ENCODE measurements at places on chromosomes 13 and 19.

GRCh38 chr13:71866335-71867130 is 471 bp downstream of the DACH1 start:
- DNase-seq = peak; percentile 29

GRCh38 chr19:55494172-55494761 is 6.0 kb downstream of the SSC5D start:
- no peak for DNase-seq

DNA sequence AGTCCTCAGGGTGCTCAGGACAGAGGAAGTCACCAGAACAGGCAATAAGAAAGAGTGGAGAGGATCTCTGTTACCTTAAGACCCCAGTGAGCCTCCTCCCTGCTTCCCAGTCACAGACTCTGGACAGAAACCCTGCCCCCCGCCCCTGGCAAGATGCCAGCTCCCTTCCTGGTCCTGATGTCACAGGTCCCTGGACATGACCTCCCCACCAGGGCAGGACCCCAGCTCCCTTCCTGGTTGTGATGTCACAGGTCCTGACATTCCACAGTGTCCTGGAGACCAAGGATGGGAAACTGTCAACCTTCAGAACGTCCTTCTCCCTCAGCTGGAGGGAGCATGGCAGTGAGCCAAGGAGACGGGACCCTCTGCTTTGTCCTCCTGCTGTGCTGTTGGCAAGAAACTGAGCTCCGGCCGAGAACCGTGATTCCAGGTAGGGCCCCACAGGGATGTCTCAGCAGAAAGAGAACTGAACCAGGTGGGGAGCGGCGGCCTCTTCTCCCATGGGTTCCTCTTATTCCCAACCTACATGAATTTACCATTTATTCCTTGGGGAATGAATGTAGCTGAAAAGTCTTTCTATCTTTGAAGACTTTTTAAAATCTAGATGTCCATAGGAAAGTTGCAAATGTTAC is at the start of gene SPACA7:
Gene SPACA7 (plus strand): TSS at position 306 of the 632 bp plus-strand sequence. CDS start 31 bp downstream, at position 337.
- no peak for DNase-seq

DNA sequence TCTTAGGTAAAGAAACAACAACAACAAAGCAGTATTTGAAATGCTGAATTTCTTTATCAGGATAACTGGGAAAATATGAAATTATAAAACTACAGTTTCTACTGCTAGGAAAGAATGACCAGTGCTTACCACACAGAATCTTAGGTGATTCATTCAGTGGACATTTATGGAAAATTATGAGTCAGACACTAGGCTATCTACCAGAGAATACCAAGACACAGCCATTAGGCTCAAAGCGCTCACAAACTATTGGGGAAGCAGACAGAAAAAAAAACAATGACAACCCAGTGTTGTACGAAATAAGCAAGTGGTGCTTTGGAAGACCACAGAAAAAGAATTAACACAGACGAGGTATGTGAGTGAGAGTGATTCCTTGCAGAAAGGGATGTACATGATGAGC is 1019.5 kb downstream of the PCDH9 start:
- no peak for DNase-seq

DNA sequence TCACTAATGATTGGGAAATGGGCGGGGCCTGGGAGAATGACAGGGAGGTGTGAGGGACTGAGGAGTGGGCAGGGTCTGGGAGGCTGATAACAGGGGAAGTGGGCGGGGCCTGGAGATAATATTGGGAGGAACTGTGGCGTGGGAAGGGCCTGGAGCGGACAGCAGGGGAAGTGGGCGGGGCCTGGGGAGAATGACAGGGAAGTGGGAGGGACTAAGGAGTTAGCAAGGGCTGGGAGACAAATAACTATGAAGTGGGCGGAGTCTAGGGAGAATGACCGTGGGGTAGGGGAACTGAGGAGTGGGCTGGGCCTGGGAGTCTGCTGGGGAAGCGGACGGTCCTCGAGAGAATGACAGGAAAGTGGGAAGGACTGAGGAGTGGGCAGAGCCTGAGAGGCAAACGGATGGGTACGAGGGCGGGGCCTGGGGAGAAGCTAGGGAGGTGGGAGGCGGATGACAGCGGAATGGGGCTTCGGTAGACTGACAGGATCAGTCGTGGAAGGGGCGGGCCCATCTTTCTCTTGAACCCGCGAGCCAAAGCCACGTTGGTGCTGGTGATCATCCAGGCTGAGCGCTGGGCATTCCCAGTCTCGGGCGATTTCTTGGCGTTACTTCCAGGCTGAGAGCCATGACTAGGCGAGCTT is 14.0 kb upstream of the TUBB4A start:
- peak; percentile 99 for DNase-seq

DNA sequence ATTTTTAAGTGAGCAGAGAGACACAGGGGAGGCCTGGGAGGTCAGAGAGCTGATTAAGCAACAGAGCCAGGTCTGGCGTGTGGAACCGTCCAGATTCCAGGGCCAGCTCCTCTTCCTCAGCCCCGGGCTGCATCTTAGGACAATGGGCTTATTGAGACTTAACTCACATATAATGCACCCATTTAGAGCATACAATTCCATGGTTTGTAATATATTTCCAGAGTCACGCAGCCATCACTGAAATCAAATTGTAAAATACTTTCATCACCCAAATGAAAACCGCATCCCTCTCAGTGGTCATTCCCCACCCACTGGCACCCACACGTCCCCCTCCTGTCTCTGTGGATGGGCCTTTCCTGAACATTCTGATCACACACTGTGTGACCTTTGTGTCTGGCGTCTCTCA is 2.1 kb upstream of the HMG20B start:
- DNase-seq = no peak

DNA sequence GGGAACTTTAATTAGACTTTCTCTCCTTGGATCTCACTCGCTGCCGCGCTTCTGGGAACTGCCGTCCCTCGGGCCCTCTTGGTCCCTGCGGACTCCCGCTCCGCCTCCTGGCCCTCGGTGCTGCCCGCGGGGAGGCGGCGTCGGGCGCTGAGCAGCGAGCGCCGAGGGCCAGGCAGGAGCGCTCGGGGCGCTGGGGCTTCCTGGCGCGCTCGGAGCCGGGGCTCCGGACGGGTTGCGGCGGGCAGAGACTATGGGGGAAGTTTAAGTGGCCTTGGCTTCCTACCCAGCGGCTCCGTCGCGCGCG is 704 bp downstream of the CHST8 start:
- peak; percentile 37 for DNase-seq

GRCh38 chr19:22532388-22533300 is 101.5 kb upstream of the ZNF492 start:
- no peak for DNase-seq

- no peak for DNase-seq
Observed at GRCh38 chr13:69720278-69720983, 387.2 kb upstream of the ATXN8OS start.

DNA sequence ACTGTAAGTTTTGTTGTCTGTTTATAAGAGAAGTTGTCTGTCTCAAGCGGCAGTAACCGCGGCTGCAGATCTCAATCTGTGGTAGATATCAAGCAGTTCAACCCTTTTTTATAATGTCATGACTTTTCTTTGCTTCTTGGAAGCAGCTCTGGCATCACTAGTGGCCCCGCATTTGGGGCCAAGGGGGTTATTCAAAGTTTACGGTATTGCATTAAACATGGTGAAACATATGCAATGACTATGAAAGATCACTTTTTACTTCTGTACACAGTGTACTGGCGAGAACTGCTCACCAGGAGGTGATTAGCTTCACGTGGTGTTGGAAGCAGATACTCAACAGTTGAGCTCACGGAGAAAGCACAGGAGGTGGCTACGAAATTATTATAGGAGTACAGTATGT is 4.6 kb upstream of the FFAR3 start:
- DNase-seq = no peak

GRCh38 chr19:13932911-13933393 is 5.3 kb downstream of the PODNL1 start:
- DNase-seq = no peak

- no peak for DNase-seq
Observed at GRCh38 chr13:72556945-72557344, 170.5 kb downstream of the MZT1 start.

Measured in mesendoderm (in vitro differentiated cells).